ENCODE measurements at places on chromosomes 2 and 18. TPM values are rescaled to one million over a fixed set of nuclear protein-coding genes. Genes with fewer than 3 reads are reported as not detected.

DNA sequence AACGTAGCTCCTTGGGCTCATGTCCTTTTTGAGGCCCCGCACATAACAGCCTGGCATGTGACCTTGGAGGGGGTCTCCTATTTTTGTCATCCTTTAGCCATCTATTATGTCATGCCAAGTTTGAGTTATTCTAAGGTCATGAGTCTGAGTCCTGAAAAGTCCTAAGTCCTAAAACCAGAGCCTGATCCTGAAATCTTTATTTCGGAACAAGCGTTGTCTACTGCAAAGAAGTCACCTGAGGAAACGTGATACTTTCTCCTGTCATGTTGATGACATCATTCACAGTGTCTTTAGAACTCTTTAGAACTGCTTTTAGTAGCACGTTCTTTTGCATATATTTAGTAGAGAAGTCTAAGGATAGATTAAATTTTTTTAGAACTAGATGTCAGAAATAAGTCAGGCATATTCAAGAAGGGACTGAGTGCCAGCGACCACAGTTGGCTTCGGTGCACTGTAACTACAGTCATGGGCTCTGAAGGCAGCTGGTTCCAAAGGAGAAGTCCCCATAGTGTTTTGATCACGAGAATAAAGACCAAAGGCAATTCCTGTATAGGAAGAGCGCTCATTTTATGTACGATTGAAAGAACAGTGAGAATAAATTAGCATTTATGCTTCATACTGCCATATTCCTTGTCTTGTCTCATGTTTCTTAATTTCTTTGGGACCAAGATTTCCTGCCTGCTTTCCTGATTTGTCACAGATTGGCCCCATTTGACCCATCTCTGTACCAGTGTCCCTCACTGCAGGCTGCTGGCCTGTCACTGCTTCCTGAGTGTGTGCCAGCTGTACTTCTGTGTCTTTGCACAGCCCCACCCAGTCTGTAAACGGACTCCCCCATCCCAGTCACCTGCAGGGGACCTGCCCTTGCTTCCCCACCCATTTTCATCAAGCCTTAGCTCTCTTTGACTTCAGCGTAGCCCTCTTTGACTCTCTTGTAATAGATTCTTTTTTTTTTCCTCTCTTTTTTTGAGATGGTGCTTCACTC lies 75.8 kb downstream of the ASAP2 start:
- no peak for DNase-seq

CFAP53 gene
- total RNA-seq = 0.48 TPM

GRCh38 chr2:188752311-188752710 lies 221.9 kb upstream of the COL3A1 start:
- no peak for DNase-seq

TPO gene
- 11.8 TPM for total RNA-seq

CTDP1 gene
- total RNA-seq = 10.8 TPM

DNA sequence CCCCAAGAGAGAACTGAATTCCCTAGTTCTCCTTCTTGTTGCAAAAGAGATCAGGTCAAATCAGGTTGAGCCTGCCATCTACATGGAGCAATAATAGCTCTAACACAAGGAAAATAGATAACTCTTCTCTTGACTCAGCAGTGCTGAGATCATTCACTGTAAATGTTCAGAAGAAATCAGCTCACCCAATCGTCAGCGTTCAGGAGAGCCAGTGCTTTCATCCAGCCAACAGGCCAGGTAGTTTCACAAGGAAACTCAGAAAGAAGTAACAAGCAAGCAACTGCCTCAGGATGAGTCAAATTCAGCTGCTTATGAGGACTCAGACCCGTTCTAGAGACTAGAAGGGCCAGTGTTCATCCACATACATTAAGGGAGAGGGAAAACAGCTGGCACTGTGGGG lies 5.9 kb downstream of the LMAN2L start:
- DNase-seq = no peak

RAD51AP2 gene
- total RNA-seq = 0.43 TPM

LNPK gene
- total RNA-seq = 44.0 TPM

DNA sequence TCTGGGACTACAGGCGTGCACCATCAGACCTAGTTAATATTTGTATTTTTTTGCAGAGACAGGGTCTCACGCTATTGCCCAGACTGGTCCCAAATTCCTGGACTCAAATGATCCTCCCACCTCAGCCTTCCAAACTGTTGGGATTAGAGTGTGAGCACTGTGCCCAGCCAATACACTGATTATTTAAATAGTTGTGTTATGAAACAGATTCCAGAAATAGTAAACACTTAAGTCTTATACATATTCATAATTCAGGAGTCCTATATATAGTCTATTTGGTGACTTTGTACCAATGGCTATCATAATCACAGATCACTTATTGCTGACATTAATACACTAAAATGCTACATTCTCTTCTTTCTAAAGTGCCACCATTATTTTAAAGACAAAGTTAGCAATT lies 12.8 kb downstream of the NFU1 start:
- DNase-seq = no peak

DNA sequence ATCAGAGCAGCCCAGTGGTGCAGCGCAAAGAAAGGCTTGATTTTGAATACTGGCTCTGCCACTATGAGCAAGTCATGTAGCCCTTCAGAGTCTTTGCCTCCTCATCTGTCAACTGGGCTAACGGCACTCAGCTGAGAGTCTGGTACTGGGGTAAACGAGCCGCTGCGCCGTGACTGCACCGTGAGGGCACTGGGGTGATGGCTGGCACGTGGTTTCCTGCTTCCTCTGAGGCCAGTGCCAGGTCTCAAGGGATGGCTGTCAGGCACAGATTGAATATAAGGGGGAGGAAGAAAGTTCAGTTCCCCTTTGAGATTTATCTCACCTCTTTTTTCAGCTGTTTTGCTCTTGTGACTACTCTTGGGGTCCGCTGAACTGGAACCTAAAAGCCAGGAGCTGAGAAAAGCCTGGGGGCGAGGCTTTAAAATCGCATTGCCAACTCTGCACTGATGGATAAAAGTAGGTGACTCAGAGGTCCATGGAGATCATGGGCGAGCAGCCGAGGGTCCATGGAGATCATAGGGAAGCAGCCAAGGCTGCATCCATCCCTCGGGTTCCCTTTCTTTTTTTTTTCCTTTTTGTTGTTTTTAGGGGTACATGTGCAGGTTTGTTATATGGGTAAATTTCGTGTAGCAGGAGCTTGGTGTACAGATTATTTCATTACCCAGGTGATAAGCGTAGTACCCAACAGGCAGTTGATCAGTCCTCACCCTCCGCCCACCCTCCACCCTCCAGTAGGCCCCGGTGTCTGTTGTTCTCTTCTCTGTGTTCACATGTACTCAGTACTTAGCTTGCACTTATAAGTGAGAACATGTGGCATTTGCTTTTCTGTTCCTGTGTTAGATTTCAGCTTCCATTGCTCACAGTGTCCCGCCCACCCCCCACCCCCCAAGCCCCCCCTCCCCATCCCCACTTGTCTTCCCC lies 114.3 kb downstream of the SPP2 start:
- no peak for DNase-seq

CPO gene
- not detected for total RNA-seq

DNA sequence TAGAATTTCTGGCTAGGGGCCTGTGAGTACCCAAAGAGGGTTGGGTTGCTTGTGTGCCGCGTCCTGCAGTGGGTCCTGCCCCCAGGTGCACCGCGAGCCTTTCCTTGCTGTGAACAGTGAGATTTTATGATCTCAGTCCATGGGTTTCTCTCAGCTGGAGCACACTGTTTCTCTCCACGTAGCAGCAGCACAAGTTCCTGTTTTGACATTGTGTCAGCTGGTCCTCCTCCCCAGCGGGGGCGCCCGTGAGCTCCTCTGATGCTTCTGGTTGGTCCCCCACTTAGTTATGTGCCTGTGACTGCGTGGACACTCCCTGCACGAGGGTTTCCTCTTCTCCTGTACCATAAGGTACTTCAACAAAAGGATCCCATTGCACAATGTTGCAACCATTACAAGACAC lies 29.8 kb downstream of the TSHZ1 start:
- no peak for DNase-seq

DNA sequence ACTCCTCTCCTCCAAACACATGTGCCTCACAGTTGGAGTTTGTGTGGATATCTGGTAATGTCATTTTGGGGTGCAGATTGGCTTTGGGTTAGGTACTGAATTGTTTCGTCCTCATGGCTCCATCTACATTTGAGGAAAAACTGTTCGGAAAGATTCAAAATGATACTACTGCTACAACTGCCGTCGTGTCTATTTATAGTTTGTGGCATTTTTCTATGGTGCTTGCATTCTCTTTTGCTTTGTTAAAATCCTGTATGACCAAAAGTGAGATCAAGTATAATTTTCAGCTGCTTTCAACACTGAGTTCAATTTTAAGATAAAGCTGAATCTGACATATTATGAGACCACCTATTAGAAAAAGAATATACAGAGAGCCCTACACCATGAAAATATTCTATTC lies 176.3 kb upstream of the DSEL start:
- no peak for DNase-seq

RRM2 gene
- total RNA-seq = 0.35 TPM

DNA sequence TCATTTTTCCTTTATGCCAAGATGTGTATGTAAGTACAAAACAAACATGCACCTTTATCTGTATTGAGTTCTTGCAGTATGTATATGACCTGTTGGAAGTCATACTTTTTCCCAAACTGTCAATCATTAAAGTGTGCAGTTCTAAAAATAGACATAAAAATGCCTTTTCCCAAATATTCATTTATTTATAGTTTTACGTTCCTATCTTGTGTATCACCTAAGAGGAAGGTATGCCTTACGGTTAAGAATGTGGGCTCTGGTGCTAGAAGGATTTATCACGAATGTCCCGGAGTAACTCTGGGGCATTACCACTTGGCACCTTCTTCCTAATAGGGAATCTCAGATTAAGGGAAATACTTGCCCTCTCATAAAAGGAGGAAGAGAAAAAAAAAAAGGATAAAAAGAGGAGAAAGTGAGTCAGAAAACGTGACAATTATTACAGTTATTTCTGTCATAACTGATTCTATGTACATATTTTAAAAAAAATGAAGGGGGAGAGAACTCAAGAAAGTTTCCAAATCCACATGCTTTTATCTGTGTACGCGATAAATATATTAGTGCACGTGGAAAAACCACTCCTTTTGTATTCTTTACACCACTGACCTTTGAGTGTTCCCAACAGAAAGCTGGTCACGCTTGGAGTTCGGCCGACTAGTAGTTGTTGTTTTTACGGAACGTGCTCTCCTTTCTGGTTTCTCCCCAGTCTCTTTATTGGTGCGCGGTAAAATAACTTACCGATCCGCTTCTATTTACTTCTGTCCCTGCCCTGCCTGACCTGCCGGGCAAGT lies 721 bp downstream of the MCEE start:
- DNase-seq = no peak

GLS gene
- 80.2 TPM for total RNA-seq

DNA sequence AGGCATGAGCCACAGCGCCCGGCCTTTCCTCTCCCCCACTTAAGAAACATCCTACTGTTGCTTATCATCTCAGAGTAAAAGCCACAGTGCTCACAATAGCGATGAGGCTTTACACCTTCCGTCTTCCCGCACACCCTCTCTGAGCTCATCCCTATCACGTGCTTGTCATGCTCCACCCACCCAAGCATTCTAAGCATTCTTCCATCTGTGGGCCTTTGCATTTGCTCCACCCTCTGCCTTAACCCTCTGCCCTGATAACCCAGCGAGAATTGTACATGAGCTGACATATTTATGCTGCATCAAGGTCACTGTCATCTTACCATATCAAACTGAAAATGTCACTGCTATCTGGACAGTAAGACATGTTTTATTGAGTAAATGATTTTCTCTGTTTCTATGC lies 22.6 kb downstream of the FOXI3 start:
- DNase-seq = no peak

DNA sequence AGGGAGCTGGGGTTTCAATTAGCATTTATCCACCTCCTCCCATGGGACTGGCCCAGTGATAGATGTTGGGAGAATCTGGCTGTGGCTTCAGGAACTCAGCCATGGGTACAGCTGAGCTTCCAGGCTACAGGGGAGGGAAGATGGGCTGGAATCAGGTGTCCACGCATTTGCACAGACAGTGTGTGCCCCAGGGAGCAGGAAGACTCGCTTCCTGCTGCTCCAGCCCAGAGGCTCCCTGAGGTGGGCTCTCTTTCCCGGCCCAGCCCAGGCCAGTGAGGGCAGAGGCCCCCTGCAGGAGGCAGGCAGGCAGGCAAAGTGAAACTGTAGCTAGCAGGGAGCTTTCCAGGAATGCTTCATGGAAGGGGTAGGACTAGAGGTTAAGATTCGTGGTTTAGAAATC lies 28.7 kb downstream of the DYSF start:
- DNase-seq = no peak

- DNase-seq = no peak
These were observed 5.7 kb downstream of the SCN3A start for GRCh38 chr2:165198181-165198580.

GRCh38 chr18:42480441-42480840 lies 525.4 kb downstream of the PIK3C3 start:
- DNase-seq = no peak

DNA sequence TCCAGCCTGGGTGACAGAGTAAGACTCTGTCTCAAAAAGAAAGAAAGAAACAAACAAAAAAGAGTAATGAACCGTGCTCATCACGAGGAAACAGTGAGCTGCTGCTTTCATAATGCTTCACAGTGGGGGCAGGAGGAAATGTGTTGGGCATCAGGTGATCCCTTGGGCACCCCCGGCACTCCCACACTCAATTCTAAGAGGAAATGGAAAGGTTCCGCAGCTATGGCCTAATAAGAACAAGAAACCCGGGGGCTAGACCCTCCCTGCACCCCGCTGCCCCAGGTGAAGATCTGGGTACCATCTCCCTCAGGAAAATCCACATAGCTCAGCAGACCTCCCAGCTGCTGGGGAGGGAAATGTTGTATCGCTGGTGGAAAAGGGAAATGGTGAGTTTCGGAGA lies 118.9 kb downstream of the LPIN1 start:
- no peak for DNase-seq

DNA sequence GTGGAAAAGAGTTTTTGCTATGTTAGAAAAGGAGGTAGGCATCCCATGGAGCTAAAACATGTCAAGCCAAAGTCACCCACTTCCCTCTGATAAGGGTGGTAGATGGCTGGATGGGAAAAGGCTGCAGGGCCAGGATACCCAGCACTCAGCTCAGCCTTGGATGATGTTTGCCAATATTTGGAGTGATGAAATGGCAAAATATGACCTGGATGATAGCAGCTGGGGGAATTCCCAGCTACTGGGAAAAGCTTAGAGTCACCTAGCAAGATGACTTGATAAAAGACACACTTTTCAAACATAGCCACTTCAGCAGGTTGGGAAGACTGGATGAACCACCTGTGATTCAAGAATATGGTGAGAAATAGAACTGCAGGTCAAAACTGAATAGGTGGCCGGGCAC lies 10.1 kb downstream of the RFX8 start:
- no peak for DNase-seq

GRCh38 chr18:59094569-59094968 lies 45.1 kb upstream of the SEC11C start:
- DNase-seq = no peak

DCDC2C gene
- total RNA-seq = not detected

RGPD5 gene
- total RNA-seq = 30.1 TPM

GRCh38 chr2:112643488-112643887 lies 2.3 kb upstream of the SLC20A1 start:
- no peak for DNase-seq

- DNase-seq = peak; percentile 66
These were observed 2.7 kb downstream of the ZAP70 start for GRCh38 chr2:97715951-97716694.

TAF4B gene
- total RNA-seq = 0.92 TPM

GRCh38 chr2:122145856-122146255 lies 390.4 kb downstream of the TSN start:
- no peak for DNase-seq

- no peak for DNase-seq
These were observed 422 bp upstream of the MRPL53 start for GRCh38 chr2:74472945-74473258.

- DNase-seq = no peak
These were observed 245.9 kb downstream of the TFCP2L1 start for GRCh38 chr2:121038891-121039616.
